ENCODE measurements at places on chromosomes 1 and 21. TPM values are rescaled to one million over a fixed set of nuclear protein-coding genes. Genes with fewer than 3 reads are reported as not detected.

The SPRR3 gene
- not detected for total RNA-seq

The LCE3D gene
- total RNA-seq = not detected

The IKBKE gene
- 8.0 TPM for total RNA-seq

The CIART gene
- 7.8 TPM for total RNA-seq

The GJA4 gene
- total RNA-seq = 1.0 TPM

The NSL1 gene
- 55.7 TPM for total RNA-seq

The FUCA1 gene
- total RNA-seq = 8.3 TPM

The NBPF11 gene
- total RNA-seq = 10.9 TPM

The TCHH gene
- total RNA-seq = 0.02 TPM

The ZFP69 gene
- 3.2 TPM for total RNA-seq

The CFAP298 gene
- 80.3 TPM for total RNA-seq

The RAP1GAP gene
- 9.7 TPM for total RNA-seq

The LCE2C gene
- not detected for total RNA-seq

The RASSF5 gene
- 1.7 TPM for total RNA-seq

The ITLN2 gene
- 7.8 TPM for total RNA-seq

The SAMD11 gene
- 2.3 TPM for total RNA-seq

The CRNN gene
- total RNA-seq = not detected

The SAMD13 gene
- 2.3 TPM for total RNA-seq

The CCDC190 gene
- not detected for total RNA-seq

The SLC22A15 gene
- 4.5 TPM for total RNA-seq

The HHIPL2 gene
- total RNA-seq = 0.14 TPM

The CYP4A11 gene
- total RNA-seq = 0.53 TPM

The EPS15 gene
- 41.7 TPM for total RNA-seq

The COL6A1 gene
- 221 TPM for total RNA-seq

The TRIM46 gene
- 21.4 TPM for total RNA-seq

The IGSF3 gene
- total RNA-seq = 32.4 TPM

The RXFP4 gene
- total RNA-seq = not detected

The SFN gene
- 14.3 TPM for total RNA-seq

The TMEM61 gene
- total RNA-seq = 0.44 TPM

The CDK18 gene
- total RNA-seq = 71.9 TPM

The COX20 gene
- 33.1 TPM for total RNA-seq

The AK4 gene
- total RNA-seq = 169 TPM

The OR2T6 gene
- total RNA-seq = not detected

The SLAMF1 gene
- total RNA-seq = 0.11 TPM

The LGR6 gene
- 1.1 TPM for total RNA-seq

The THEM4 gene
- 8.8 TPM for total RNA-seq

The CHRNB2 gene
- total RNA-seq = 1.6 TPM

The PLCH2 gene
- 0.18 TPM for total RNA-seq

The DOCK7 gene
- 34.2 TPM for total RNA-seq

The CNIH3 gene
- total RNA-seq = 5.0 TPM

The NPPB gene
- total RNA-seq = not detected

The SLFNL1 gene
- not detected for total RNA-seq

The ERVH48-1 gene
- 26.6 TPM for total RNA-seq
